ENCODE measurements at places on chromosomes 6 and 20.

DNA sequence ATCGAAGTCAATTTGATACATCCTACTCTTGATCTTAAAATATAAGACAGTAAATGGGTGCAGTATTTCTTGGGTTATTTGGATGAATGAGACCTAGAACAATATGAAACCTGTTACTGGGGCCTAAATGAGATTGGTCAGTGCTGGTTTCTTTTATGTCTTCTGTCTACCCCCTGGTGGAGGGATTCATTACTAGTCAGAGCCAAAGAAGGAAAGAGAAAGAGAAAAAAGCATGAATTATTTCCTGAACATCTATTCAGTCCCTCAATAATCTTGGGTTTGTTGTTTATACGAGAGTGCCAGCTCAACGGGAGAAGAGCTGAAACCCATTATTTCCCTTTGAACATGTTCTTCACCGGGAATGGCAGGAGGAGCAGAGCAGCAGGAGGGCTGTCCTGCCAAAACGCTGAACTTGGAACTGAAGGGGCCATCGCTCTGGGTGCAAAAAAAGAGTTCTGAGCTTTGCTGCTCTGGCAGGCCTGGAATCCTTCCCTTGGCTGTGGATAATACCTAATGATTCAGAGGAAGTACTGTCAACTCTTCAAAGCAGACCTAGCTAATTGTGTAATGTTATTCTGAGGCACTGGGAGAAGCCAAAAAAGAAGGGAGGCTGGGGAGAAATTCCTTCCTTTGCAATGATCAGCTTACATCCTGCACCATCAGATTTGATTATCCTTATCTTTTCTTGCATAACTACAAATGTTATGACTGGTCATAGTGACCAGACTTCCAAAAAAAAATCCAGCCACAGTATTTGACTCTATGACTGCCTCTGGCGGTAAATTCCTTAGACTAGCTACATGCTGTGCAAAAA, 72.0 kb downstream of the BLOC1S5 start:
- DNase-seq: no peak

DNA sequence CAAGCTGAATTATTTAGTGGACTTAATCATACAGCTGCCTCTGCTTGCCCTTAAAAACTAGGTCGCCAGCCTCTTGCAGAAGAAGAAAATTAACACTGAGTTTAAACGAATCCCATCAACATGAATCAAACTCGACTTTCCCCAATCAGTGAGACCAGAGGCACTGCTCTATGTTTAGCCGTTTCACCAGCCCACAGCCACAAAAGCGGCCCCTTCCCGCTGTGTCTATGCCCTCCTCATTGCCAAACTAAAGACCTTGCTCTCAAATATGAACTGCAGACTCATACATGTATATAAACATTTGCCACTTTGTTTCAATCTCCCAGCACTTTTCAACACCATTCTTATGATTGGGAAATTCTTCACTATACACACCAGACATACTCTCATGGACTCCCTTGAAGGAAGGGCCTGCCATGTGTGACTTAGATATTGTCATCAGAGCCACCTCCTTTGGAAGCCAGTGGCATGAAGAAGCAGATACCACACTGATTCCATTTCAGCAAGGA, 105.8 kb upstream of the ADGRF1 start:
- DNase-seq: no peak

DNA sequence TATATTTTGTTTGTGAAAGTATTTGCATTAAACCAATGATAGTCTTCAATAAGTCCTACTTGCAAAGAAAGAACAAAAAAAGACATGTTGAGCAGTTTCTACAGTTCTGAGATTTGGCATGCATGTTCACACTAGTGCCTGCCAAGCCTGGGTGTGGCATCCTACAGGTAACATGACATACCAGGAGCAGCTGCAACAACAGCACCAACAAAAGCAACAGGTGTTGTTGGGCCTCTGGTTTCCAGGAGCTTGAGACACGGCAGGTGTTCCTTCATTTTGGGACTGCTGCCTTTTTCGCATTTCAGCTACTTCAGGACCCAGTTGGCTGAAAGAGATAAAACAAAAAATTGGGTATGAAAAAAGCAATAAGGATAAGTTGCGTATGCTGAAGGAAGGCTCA, 41.2 kb upstream of the MTRF1L start:
- DNase-seq: no peak

- DNase-seq: no peak
These were observed 17.1 kb upstream of the SNTA1 start for GRCh38 chr20:33460711-33461110.

- no peak for DNase-seq
These were observed 10.1 kb downstream of the UTRN start for GRCh38 chr6:144295211-144295610.

DNA sequence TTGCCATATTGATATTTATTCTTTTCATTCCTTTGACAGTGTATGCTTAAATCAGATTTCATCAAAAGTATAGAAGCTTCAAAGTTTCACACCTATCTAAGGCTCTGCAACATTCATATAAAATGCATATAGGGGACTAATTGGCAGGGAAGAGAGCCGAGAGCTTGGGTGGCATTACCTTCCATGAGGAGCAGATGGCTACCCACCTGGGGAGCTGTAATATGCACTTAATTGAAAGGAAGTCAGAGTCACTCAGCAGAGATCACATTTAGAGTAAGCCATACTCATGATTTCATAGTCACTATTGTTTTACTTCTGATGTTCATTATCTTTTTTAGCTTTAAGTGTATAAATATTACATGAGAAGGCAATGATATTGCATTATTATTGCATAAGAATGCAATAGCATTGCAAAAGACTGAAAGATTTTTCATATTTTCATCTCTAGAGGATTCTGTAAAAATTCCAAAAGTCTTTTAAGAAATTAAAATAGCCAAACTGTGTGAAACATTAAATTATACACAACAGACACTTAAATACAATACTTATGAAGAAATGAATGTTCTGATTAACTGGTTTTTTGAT, 1305.2 kb downstream of the EPHA7 start:
- no peak for DNase-seq

DNA sequence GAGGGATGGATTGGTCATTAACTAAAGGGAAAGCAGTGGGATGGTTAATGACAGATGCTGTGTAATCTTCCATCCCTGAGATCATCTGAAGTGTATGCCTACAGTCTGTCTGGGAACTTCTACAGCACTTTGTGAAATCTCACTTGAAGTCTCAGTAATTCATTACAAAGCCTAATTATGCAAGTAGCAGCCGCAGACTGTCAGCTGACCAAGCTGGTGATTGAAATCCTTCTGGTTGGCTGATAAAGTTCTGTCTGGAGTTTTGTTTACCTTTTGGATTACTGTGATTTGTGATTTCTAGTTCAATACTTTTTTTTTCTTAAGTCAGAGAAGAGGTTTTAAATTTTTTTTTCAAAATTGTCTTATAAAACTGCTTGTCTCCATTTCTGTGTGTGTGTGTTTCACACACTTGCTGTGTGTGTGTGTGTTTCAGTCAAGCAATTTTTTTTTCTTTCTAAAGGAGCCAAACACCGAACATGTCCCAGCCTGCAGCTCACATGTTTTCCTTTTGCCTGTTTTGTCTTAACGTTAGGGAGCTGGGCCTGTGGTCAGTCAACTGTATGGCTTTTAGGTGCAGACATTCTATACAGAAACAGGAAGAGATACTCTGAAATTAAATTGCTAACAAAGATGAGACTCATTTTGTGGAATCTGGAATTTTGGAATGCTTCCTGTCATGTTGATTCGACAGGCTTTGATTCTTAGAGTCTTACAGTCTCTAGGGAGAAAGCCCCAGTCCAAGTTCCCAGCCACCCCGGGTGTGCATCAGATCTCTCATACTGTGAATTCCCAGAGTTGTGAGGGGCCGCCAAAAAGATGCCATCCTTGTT, 28.5 kb upstream of the ADGRF4 start:
- no peak for DNase-seq

GRCh38 chr6:38644951-38645350, 5.2 kb upstream of the BTBD9 start:
- DNase-seq: no peak

GRCh38 chr20:45833883-45834796, 541 bp downstream of the SNX21 start:
- DNase-seq: peak; percentile 43

GRCh38 chr6:10451828-10452509, 37.1 kb upstream of the TFAP2A start:
- DNase-seq: no peak

DNA sequence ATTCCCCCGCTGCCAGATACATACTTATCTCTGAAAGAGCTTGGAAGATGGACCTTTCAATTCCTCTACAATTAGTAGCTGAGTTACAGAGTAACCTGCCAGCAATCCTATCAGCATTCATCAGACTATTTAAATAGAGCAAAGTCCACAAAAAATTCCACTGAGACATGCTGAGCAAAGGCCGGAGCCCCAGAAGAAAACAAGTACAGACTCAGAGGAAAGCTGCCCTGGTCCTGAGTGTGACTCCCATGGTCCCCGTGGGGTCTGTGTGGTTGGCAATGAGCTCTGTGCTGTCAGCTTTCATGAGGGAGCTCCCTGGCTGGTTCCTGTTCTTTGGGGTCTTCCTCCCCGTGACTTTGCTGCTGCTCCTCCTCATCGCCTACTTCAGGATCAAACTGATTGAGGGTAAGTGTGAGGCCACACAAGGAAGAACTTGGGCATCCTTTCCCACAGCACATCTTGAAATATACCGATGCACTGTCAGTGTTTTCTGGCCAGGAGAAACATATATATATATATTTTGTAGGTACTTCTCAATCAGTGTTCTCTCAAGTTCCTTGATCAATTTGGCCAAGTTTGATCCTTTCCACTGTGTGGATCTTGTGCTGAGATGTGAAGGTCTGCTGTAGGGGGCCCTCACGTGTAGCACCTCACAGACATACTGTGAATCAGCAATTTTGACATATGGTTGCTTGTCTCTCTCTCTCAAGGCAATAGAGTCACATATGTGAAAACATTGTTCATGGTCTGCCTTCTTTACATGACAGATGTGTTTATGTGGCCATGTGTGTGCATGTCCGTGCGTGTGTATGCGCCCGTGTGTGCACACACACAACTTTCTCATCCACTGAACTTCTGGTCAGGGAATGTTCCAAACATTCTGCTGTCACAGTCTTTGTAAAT, at the start of gene SMLR1:
TSS of gene SMLR1 (plus strand) at position 160 of the 903 bp plus-strand sequence. CDS start at position 168, 8 bp downstream.
- DNase-seq: no peak

DNA sequence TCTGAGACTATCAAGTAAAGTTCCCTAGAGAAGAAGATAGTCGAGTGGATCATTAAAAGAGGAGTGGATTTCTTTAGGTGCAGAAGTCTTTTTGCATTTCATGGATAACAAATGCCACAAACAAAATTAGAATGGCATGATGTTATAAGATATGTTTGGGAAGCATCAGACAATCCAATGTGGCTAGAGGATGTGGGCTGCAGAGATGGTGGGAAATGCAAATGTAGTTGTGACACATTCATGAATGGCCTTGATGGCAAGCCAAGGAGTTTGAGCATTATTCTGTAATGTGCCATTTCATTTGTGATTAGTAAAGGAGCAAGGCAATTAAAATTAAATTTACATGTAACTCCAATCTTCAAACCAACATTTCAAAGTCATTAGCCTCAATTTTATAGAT, 211.9 kb downstream of the CENPW start:
- no peak for DNase-seq

DNA sequence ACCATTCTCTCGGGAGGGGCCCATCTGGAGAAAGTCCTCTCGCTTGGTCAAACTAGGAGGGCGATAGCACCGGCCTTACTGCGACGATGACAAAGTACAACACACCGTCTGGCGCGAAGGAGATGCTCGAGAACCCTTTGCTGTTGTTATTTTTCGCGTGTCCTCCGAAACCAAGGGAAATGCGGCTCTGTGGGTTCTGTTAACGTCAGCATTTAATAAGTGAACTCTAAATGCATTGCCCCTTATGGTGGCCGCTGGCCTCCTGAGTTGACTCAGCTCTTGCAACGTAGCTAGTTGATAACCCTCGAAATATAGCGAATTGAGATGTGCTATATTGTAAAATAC, 577 bp upstream of the SCAND1 start:
- no peak for DNase-seq

DNA sequence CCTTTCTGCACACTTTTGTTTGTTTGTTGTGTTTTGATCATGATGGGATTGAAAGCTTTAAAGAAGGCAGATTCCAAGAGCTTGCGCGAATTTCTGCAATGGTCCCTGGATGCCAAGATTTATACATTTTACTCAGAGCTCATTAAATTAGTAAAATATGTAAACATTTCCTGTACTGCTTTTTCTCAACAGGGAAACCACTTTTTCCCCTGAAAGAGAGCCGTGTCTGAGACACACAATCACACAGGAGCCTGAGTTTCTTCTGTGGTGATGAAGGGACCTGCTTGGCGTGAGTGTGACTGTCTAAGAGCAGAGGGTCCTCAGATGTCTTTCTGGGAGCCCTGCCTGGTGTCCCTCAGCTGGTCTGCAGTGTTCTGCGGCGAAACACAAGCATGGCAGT, 12.1 kb upstream of the TAGAP start:
- DNase-seq: no peak

GRCh38 chr6:33061987-33062386, 11.5 kb downstream of the HLA-DPA1 start:
- no peak for DNase-seq

DNA sequence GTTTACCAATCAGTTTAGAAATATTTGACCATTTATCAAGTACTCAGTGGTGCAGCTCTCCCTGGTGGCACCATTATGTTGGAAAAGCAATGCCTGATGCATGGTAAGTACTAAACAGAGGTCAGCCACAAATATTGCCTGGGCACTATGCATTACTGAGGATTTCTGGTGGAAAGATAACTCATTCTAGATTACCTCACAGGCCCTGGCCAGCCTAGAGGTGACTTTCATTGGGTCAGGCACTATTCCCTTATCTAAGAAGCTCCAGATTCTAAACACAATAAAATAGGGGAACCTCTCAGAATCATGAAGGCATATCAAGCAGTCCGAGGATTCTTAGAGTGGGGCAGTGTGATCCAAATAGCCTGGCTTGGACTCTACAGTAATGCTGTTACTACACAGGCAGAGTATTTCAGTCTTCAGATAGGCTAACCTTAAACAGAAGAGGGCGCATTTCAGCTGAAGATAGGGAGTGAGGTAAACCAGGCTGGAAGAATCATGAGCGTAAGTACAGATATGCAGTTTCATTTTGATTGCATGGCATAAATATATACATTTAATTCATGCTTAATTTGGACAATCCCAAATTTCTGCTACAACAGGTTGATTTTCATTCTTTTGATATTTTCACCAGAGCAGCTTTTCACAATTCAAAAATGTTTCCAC, 12.1 kb downstream of the LGSN start:
- no peak for DNase-seq

DNA sequence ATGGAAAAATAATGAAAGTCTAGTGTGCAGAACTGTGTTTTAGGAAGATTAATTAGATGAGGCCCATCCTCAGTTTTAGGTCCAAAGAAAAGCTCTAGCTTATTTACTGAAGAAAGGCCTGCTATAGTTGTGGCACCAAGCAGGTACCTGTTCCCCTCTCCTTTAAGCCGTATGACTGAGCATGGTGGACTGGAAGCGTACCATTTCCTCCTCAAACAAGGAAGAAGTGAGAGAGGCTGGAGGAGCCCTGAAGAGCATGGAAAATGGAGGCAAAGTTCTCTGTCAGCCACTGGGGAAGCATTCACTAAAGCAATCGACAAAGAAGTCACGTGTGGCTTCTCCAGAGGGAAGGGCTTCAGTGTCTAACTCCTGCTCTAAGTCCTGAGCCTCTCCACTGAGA, 100.2 kb downstream of the MAN1A1 start:
- no peak for DNase-seq

GRCh38 chr6:135323202-135323668, 142.1 kb downstream of the MYB start:
- no peak for DNase-seq
